Activated naive CD4-positive, alpha-beta T cell treated with Interleukin-2 at 50 U/mL for 16 hours (primary cell): ENCODE measurements at places on chromosomes 2 and 18.

- DNase-seq: no peak
These were observed 39.8 kb downstream of the NUP35 start for GRCh38 chr2:183163821-183164649.

DNA sequence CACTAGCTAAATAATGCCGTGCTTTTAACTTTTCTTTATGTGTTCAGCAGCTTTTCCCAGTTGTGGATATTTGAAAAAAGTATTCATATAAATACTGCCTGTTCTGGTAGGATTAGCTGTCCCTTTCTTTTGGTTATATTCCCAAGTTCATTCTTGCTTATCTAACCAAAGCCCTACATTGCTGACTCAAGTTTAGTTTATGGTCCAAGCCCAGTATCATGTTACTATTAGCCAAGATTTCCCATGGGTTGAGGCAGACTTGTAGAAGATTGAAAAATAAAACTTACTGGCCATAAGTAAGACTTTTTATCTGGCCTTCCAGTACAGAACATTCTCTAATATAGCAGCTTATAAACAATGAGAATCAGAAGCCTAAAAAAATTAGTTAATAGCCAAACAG is 49.7 kb upstream of the NFE2L2 start:
- DNase-seq: no peak

DNA sequence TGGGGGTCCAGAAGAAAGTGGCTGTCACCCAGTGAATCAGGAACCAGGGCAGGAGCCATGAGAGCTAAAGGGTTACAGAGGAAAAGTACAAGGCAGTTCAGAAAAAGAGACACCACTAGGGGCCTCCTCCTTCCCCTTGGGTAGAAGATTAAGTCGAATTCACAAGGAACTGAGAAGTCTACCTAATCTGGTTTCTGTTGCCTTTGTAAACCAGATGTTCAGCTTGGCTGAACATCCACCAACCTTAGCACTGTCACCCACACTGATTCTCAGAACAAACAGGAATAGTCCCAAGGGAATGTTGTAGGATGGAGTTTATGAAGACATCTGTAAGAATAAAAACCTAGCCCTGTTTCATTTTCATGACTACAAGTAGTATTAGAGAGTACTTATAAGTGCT is 90.4 kb upstream of the NOSTRIN start:
- DNase-seq: no peak

- DNase-seq: no peak
These were observed 188.8 kb downstream of the CAMKMT start for GRCh38 chr2:44550561-44550960.

- no peak for DNase-seq
These were observed 421.1 kb upstream of the CELF4 start for GRCh38 chr18:37986665-37987064.

- no peak for DNase-seq
These were observed 18.9 kb upstream of the IL1R2 start for GRCh38 chr2:101972621-101973434.

GRCh38 chr2:7009207-7009911 is 92.1 kb downstream of the RNF144A start:
- DNase-seq: no peak

DNA sequence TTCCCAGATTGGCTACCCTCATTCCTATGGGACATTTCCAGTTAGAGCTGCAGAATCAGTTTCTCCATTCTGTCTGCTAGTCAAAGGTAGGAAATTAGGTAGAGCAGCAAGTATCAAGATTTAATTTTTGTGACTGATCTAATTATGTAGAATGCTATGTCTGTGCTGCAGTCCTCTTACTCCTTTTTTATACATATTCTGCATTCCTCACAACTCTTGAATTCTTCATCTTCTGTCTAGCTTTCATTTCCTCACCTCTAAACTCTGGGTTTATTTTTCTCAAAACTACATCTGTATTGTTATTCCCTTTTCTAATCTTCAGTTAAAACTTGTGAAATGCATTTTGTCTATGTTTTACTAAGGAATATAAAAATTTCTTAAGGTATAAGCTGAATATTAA is 8.6 kb downstream of the SGO2 start:
- no peak for DNase-seq

- no peak for DNase-seq
These were observed 38.0 kb upstream of the SIX2 start for GRCh38 chr2:45047301-45047700.

- no peak for DNase-seq
These were observed 120.3 kb upstream of the SULT1C3 start for GRCh38 chr2:108119492-108119891.

DNA sequence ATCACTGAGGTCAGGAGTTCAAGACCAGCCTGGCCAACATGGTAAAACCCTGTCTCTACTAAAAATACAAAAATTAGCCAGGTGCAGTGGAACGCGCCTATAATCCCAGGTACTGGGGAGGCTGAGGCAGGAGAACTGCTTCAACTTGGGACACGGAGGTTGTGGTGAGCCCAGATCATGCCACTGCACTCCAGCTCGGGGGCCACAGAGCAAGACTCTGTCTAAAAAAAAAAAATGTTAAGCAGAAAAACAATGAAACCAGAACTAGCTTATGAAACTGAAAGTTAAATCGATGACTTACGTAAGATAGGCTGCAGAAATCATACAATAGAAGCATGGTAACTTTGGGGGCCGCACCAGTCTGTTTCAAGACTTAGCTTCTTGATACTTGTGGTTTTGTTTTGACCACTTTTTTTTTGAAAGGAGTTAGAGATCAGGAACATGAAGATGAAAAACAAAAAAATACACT is 6.2 kb upstream of the GPR155 start:
- DNase-seq: peak; percentile 65

GRCh38 chr2:161388146-161388779 is 27.8 kb upstream of the TBR1 start:
- DNase-seq: no peak
